Muscle of arm (tissue), 14 donors: ENCODE measurements at places on chromosomes 5 and 9.

DNA sequence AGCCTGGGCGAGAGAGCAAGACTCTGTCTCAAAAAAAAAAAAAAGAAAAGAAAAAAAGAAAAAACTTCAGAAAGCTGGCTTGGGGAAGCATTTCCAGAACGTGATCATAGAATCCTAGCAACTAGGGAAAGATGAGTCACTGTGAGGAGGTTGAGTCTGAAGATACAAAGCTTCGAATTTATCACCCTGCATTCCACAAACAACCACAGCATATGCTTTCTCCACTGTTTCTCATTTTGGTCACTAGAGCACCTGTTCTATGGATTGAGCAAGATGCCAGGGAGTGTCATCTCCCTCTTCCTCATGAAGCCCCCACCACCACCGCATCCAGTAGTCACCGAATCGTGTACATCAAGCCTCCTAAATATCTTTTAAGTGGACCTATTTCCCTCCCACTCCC lies 37.9 kb downstream of the SEMA5A start:
- DNase-seq: no peak

DNA sequence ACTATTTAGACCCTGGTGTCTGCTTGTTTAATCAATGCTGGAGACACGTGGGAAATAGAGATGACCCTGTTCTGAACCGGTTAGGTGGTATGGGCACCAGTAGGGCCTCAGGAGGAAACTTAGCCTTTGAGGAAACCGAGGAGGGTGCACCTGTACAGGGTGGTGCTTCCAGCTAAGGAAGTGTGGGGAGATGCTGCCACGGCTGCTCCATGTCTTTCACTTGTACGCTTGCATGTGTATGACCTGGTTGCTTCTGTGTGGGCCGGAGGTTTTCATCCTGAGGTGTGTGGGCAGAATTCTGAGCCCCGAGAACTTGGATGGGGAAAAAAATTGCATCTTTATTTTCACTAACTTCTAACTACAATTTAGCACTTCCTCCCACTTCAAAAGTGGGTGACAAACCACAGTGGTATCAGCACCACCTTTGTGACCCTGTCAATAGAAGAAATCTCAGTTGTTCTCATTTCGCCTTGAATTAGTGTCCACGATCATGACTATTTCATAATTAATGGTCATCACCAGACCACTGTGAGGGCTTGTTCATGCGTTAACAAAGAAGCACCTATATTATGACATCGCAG lies 99.8 kb upstream of the SPATA31C2 start:
- no peak for DNase-seq

GRCh38 chr5:28750251-28750650 lies 1711.9 kb upstream of the CDH9 start:
- DNase-seq: no peak

GRCh38 chr5:141633871-141634561 lies 2.6 kb downstream of the HDAC3 start:
- no peak for DNase-seq

- peak; percentile 10 for DNase-seq
Measured at GRCh38 chr5:31066655-31067328, 126.7 kb upstream of the CDH6 start.

GRCh38 chr5:54113060-54113459 lies 197.3 kb downstream of the ARL15 start:
- DNase-seq: no peak

DNA sequence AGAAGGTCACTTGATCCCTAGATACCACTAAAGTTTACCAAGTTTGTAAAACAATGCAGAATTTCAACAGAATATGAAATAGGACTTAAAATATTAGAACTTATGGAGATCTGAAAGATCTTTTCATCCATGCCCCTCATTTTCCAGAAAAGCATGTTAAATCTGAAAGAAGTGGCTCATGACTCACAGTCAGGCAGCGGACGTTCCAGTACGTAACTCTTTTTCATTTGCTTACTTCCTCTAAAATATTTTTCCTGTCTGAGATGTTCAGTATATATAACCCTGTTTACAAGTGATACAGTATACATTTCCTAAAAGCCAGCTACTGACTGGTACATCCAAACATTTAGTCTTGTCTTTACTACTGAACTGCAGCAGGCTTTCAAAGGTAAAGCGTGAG lies 22.3 kb downstream of the FBXW2 start:
- DNase-seq: no peak

GRCh38 chr9:75181750-75182149 lies 93.4 kb downstream of the OSTF1 start:
- DNase-seq: no peak

- DNase-seq: peak; percentile 31
Measured at GRCh38 chr9:2726650-2727340, 9.5 kb downstream of the KCNV2 start.

GRCh38 chr5:8784692-8785091 lies 761.2 kb downstream of the SEMA5A start:
- DNase-seq: no peak
